ENCODE measurements at places on chromosomes 3 and 15. TPM values are rescaled to one million over a fixed set of nuclear protein-coding genes. Genes with fewer than 3 reads are reported as not detected.

Gene PARP6
- 65.8 TPM for total RNA-seq

Gene SLC9C1
- total RNA-seq, result not detected

DNA sequence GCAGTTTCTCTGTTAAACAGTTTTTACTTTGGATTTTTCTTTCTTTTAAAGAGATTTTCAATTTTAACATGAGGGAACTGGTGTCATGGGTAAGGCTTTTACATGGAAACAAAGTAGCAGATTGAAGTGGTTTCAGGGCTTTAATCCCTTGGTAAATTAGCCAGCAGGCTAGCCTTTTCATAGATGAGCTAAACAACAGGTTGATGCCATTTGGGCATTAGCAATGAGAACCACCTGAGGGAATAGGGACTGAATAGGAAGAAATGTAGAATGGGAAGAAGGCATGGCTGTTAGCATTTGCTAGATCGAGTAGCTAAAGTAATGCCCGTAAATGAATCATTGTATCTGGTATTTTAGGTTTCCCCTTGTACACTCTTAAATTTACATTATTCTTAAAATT, 165.5 kb upstream of the MLF1 start:
- DNase-seq, result no peak

DNA sequence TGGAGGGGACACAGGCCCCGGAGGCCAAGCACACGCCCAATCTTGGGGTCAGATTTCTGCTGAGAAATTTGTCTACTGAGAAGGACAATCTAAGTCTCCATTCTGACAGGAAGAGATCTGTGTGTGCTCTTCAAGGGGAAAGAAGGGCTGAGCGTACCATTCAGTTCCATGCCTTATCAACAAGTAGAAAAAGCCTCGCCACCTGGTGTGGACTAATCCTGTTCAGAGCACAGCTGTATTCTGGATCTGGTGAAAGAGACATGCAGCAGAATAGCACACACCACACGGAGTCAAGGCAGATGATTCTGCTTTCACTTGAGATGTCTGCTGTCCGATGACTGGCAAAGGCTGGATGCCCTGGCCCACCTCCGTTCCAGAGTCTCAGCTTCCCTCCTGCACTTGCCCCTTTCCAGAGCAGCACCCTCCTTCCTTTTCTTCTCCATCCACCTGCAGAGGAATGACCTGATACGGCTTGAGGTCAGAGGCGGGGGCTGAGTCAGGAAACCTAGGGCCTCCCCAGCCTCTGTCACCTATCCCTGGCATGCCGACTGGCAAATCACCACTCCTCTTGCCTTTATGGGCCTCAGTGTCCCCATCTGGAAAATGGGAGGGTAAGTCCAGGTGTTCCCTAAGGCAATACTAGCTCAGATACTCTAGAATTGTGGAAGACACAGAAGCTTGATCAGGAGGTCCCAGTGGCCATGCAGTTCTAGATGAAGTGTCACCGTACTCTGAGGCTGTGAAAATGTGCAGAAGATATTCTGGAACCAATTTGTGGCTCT, 36.9 kb upstream of the CTSH start:
- DNase-seq, result no peak

DNA sequence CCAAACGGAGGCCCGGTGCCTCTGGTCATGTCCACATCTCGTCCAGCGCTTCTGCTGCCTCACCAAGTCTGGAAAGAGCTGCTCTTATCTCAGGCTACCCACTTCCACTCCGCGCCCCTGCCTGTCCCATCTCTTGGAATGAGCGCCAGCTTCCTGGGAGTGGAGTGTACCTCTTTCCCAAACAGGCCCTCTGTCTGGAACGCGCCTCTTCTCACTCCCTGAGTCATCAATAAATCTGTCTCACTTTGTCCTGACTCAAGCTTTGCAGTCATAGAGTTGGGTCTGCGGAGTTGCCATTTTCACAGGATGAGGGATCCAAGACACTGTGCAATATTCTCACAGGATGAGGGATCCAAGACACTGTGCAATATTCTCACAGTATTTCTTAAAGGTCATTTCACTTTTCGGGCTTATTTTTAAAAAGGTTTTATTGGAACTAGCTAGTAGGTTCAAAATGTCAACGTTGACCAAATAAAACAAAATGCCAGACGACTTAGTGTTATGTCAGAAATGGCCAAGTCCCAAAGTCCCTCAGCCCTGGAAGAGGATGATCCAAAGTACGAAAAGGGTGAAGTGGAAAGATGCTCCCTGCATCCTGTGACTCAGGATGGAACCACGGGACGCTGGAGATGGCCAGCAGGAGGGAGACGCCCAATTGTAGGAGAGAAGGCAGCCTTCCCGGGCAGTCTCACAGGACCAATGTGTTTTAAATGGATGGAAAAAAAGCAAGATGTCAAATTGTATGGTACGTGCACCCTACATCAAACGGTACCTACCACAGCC, 81.1 kb downstream of the CHSY1 start:
- DNase-seq, result no peak

DNA sequence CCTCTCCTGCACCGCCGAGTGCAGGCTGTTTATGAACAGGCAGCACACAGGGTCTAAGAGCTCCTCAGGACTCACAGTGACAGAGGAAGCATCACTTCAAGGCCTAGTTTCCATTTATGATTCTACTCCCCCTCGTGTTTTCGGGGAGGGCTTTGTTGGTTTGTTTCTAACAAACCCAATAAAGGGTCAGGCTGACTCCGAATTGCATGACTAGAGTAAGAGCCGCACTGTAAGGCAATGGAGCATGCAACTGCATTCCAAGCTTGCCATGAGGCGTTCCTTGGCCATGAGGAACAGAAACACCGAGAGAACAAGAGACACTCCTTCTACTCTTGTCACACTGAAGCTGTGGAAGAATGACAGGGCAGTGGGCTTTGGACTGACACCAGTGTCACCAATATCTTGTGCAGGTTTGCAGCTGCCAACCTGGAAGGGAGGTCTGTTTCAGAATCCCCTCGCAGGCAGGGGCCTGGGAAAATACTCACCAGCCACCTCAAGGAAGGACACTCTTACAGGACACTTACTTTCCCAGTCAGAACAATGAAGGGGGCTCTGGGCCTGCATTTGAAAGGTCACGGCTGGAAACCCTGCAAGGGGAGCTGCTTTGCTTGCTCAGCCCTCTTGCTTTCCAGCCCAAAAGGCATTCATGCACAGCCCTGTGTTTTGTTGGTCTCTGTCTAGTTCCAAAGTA, 96.8 kb downstream of the ADAMTS17 start:
- DNase-seq, result no peak

Gene FOXP1
- 267 TPM for total RNA-seq

GRCh38 chr3:79314962-79315361, 452.8 kb downstream of the ROBO1 start:
- no peak for DNase-seq

Gene CACNA2D2
- 1.5 TPM for total RNA-seq

Gene TRH
- not detected for total RNA-seq

DNA sequence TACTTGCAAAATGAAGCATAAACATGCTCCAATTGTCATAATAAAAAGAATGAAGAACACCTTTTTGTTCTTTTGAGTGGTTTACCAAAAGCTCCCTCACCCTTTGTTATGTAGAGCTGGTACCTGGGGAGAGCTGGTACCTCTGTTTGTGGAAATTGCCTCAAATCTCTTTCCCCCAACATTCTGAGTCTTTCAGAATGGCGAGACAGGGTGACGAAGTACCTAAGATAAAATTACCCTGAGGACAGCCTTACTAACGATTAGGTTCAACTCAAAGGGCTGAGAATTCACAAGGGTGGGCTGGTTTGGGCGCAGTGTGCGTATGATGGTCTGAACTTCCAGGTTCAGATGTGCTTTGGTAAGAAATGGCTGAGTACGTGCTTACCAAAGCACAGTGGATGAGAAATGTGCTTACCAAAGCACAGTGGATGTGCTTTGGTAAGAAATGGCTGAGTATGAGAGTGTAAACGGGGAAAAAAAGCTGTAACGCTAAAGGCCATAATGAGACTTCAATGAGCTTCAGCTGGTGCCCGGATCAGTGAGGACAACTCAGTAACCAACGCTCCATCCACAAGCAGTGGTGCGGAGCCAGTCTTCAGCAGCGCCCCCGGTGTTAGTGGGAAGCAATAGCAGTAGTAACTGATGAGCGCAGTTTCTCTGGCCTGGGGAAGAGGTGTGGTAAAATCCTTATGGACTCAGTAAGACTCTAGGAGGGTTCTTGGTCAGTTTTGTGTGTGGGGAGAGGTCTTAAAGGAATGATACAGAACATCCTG, 72.3 kb upstream of the LRIG1 start:
- no peak for DNase-seq

Gene CEP19
- 2.6 TPM for total RNA-seq

DNA sequence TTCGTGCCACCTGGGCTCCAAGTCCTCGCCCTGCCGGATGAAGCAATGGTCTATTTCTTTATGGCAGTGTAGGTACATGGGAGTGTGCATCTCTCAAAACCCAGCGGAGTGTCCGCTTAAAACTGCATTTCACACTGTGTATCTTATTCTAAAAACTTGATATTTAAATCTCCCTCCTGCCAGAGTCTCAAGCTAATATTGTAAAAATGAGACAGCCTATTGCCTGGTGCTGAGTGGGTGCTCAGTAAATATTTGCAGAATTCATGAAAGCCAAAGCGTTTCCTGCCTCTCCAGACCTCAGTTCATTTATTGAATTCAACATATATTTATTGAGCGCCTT, 330 bp upstream of the TBC1D2B start:
- DNase-seq, result no peak

DNA sequence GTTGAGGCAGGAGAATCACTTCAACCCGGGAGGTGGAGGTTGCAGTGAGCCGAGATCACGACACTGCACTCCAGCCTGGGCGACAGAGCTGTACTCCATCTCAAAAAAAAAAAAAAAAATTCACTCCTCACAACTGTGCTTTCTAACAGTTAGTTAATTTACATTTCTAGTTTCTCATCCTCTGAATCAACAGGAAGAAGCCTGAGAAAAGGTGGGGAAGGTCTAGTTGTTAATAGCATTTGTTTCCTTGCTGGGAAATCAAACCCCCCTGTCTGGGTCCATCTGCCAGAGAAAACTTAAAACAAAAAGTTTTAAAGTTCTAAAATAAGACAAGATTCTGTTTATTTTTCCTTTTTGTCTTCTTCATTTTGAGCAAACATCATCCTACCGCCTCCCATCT, 62.3 kb downstream of the TMEM39A start:
- DNase-seq, result no peak

Gene CNTN6
- total RNA-seq, result not detected

DNA sequence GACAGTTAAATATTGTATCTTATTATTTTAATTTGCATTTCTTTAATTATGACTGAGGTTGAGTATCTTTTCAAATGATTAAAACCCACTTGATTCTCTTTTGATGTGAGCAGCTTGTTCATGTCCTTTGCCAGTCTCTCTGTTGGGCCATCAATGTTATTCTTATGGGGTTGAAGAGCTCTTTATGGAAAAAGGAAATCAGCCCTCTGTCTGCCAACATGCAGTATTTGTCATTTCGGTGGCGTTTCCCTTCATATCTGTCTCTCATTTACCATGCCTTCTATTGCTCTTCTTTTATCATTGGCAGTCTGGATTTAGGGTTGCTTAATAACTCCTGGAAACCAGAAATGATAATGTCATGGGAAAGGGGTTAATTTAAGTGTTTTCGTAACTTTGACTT, 340.7 kb upstream of the DNAJC19 start:
- DNase-seq, result no peak

Gene CCR8
- not detected for total RNA-seq

- DNase-seq, result no peak
Measured at GRCh38 chr3:32818229-32818969, 602 bp downstream of the TRIM71 start.

GRCh38 chr3:2098398-2099027, at the start of gene CNTN4:
Gene CNTN4 (plus strand): TSS chr3:2098866.
- DNase-seq, result peak; percentile 48

DNA sequence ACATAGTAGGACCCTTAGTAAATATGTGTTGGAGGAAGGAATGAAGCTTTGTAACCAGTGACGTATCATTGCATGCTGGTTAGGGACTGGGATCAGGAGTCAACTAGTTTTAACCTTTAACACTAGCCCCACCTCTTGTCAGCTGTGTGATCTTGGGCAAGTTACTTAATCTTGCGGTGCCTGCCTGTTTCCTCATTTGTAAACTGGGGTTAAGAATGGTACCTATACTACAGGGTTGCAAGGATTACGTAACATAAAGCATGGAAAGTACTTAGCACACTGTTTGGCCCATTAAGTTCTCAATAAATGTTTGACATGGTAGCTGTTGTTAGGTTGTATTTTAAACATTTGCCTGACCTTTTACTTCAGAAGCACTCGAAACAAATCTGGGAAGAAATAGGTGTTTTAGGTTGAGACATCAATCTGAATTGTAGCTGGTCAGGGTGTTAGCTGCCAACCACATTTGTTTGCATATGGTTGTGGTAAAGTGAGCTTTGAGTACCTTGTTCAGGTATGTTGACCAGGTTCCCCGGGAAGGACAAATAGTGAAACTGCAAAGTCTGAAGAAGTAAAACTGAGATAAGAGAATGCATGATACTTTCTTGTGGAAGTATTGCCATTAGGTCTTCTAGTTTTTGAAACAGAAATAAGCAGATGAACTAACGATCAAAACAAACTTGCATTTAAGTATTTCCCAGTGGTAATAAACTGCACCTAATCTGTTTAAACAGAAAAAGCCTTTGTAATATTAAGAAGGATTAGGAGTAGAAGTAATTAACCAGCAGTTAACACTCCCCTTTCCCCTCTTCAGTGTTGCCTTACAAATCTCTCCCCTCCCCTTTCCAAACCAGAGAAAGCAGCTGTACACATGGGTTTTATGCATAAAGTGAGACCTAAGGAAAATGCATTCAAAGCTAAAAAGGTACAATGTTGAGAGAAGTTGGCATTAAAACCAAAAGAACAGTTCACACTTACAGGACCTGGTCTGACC, 25.8 kb upstream of the SCAANT1 start:
- DNase-seq, result no peak

Gene XYLB
- total RNA-seq, result 5.2 TPM

Gene IMPG2
- 0.33 TPM for total RNA-seq

GRCh38 chr3:33911525-33912322, 113.3 kb downstream of the PDCD6IP start:
- no peak for DNase-seq

DNA sequence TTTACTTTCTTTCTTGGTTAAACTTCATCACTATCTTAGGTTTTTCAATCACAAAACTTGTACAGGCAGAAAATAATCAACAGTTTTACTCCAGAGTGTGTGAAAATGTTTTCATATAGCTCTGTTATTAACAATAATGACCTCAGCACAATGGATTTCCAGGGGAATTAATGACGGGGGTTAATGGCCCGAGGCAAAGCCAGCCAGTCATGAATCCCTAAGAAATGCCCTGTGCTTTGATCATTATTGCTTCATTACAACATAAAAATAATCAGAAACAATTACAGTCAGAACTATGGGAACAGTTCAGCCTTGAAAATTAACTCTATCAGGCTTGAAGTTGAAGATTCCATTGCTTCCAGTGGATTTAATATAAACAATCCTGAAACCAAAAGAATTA, 875.4 kb downstream of the ROBO2 start:
- DNase-seq, result no peak

Gene BSN
- 0.15 TPM for total RNA-seq
